Activated CD4-positive, alpha-beta T cell treated with anti-CD3 and anti-CD28 coated beads, Interleukin-2, amount 50 U/mL, for 48 hours (primary cell): ENCODE measurements at places on chromosomes 5 and 9.

GRCh38 chr5:54261596-54261995 is 48.8 kb downstream of the ARL15 start:
- no peak for DNase-seq

DNA sequence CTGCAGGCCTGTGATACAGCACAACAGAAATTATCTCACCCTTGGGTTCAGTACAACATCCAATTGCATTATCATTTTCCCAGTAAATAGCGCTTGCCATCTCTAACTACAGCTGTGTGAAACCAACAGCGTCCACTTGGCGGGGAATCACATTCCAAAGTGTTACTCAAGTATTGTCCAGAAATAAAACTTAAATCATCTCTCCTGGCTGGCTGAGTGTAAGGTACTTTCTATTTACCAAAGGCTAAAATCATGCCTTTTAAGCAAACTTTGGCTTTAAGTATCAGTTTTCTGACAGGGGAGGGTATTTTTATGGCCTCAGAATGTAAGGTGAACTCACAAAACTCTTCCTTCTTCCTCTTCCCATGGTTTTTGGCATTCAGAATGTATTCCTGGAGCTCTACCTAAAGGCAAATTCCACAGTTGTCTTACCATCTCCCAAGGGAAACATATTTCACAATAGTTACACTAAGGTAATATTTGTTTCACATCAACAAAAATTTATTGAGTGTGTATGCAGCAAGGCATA is 205.6 kb upstream of the MPDZ start:
- DNase-seq = no peak

DNA sequence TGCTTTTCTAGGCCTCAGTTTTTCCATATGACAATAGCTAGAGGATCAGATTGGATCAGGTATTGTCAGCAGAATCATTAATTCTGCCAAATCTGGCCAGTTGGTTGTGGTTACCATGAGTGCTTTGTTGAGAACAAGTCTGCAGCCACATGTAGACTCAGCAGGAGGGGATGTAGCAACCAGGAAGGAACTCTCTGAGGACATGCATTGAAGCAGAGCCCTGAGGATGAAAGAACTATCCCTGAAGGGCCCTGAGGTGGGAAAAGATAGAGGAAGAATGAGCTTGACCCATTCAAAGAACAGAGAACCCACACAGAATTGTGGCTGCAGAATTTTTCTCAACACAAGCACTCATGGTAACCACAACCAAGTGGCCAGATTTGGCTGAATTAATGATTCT is 60.1 kb upstream of the AFAP1L1 start:
- no peak for DNase-seq

GRCh38 chr5:33415811-33416354 is 24.9 kb upstream of the TARS1 start:
- no peak for DNase-seq

- no peak for DNase-seq
Observed at GRCh38 chr5:167177736-167178135, 1113.7 kb upstream of the WWC1 start.

DNA sequence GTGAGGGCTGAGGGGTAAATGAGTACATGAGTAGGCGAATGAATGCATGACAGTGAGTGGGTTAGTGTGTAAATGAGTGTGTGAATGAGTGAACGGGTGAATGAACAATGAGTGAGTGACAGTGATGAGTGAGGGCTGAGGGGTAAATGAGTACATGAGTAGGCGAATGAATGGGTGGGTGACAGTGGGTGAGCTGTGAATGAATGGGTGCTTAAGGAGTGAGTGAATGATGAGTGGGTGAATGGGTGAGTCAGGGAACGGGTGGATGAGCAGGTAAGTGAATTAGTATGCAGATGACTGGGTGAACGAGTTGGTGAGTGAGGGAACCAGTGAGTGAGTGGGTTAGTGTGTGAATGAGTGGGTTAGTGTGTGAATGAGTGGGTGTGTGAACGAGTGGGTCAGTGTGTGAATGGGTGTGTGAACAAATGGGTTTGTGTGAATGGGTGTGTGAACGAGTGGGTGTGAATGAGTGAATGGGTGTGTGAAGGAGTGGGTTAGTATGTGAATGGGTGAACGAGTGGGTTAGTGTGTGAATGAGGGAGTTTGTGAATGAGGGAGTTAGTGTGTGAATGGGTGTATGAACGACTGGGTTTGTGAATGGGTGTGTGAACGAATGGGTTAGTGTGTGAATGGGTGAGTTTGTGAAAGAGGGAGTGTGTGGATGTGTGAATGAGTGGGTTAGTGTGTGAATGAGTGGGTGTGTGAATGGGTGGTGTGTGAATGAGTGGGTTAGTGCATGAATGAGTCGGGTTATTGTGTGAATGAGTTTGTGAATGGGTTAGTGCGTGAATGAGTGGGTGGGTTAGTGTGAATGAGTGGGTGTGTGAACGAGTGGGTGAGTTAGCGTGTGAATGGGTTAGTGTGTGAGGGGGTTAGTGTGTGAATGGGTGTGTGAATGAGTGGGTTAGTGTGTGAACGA is 32.9 kb downstream of the NKD2 start:
- DNase-seq = no peak

DNA sequence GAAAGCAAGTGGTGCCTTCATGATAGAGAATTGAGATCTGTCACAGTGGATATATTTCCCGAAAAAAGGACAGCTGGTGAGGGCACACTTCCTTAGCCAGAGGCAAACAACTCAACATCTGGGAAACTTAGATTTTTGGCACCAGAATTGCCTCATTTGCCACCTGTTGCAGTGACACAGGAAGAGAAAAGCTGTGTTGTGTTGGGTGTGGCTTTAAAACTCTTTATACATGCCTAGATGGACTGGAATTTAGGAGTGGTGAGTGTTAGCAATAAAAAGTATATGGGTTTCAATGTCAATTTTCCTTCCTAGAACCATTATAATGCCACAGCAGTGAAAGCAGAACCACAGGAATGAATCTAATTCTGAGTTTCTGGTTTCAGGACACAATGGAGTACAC is 62.6 kb upstream of the CEMIP2 start:
- DNase-seq = no peak

- no peak for DNase-seq
Observed at GRCh38 chr5:163478126-163478981, 17.9 kb downstream of the HMMR start.

- DNase-seq = no peak
Observed at GRCh38 chr9:85516976-85517637, 224.6 kb downstream of the AGTPBP1 start.

- no peak for DNase-seq
Observed at GRCh38 chr9:115964710-115965347, 188.8 kb upstream of the PAPPA start.

GRCh38 chr5:135013445-135013844 is 20.6 kb downstream of the PITX1 start:
- DNase-seq = no peak

GRCh38 chr9:107375651-107376369 is 92.7 kb downstream of the RAD23B start:
- DNase-seq = no peak

- DNase-seq = no peak
Observed at GRCh38 chr5:65034029-65034812, 265.5 kb downstream of the CWC27 start.
